ENCODE measurements at places on chromosomes 12 and 14. TPM values are rescaled to one million over a fixed set of nuclear protein-coding genes. Genes with fewer than 3 reads are reported as not detected.

Gene LGR5
- not detected for total RNA-seq

Gene GALNT9
- not detected for total RNA-seq

Gene EML5
- 0.03 TPM for total RNA-seq

Gene KLHL28
- 5.0 TPM for total RNA-seq

Gene KLRF1
- not detected for total RNA-seq

Gene TRIAP1
- total RNA-seq: 41.3 TPM

Gene CISTR
- not detected for total RNA-seq

DNA sequence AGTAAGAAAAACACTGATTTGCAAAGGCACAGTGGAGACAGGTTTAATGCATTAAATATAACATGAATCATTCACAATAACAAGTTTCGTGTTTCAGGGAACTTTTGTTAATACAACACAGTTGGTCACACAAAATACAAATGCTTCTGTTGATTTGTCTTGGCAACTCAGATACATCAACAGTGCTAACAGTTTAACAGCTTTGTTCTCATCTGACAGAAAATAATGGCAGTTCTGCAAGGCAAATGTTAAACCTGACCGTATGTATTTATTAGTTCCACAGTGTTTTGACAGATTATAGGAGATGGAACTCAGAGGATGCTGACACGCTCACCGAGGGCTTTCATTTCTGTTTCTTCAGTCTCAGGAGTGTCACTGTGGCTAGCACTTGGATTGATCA, 350.7 kb downstream of the PRKD1 start:
- no peak for DNase-seq

- peak; percentile 80 for DNase-seq
These were observed 92.0 kb downstream of the SCARB1 start for GRCh38 chr12:124771462-124772288.

DNA sequence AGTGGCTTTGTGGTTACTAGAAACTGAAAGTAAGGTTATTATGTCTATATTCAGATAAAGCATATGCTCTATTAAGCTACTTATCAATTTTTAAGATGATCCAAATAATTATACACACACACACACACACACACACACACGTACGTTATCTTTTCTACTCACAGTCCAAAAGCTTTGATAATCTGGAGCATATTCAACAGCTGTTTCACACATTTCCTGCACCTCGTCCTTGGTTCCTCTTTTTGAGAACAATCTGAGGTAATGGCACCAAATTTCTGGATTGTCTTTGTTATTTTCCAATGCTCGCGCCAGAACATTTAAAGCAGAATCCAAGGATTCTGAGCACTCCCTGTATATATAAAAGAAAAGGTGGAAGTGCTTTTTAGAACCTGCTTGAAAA, 37.5 kb downstream of the ZFC3H1 start:
- DNase-seq: no peak

- no peak for DNase-seq
These were observed 86.8 kb downstream of the NUAK1 start for GRCh38 chr12:106051853-106052531.

DNA sequence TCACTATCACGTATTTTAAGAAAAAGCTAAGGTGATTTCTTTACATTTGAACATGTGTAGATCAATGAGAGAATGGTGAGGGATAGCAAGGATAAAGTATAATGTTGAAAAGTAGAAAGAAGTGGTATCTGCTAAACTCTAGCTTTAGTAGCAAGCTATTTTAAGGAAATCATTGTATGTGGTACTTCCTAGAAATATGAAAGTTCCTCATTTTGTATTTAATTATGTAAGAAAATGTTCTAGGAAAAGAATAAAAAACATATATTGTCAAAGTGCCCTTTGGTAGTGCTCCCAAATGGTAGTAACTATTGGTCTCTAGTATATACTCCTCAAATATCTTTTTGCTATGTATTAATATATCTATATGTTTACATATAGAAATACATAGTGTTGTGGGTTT, 35.7 kb downstream of the RAB21 start:
- DNase-seq: no peak

GRCh38 chr14:86780876-86781510, 1212.0 kb downstream of the GALC start:
- DNase-seq: no peak

DNA sequence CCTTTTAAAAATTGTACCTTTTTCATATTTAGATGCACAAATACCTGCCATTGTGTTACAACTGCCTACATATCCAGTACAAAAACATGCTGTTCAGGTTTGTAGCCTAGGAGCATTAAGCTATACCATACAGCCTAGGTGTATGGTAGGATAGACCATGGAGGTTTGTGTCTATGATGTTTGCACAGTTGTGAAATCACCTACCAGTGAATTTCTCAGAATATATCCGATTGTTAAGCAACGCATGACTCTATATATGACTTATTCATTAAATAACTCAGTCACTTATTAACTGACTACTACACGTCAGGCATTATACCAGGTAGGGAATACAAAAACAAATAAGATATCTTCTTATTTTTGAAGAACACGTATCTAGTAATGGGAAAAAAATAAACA, 26.2 kb upstream of the ETNK1 start:
- no peak for DNase-seq

GRCh38 chr12:4116251-4117111, 157.1 kb upstream of the CCND2 start:
- DNase-seq: peak; percentile 80

DNA sequence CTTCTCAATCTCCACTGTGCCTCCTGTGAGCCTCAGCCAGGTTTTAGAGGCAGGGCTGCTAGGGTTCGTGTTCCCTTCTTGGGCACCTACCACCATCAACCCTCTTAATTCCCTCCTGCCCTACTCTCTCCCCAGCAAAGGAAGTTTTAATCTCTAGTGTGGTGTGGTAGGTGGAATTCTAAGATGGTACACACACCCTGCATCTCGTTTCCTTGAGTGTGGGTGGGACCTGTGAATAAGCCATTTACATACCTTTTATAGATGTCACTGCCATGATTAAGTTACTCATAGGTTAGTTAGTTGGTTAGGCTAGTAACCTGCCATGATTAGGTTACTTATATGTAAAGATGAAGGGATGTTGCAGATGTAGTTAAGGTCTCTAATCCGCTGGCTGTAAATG, 114.8 kb upstream of the VRK1 start:
- DNase-seq: no peak

- no peak for DNase-seq
These were observed 18.7 kb upstream of the NOS1 start for GRCh38 chr12:117380083-117380482.

DNA sequence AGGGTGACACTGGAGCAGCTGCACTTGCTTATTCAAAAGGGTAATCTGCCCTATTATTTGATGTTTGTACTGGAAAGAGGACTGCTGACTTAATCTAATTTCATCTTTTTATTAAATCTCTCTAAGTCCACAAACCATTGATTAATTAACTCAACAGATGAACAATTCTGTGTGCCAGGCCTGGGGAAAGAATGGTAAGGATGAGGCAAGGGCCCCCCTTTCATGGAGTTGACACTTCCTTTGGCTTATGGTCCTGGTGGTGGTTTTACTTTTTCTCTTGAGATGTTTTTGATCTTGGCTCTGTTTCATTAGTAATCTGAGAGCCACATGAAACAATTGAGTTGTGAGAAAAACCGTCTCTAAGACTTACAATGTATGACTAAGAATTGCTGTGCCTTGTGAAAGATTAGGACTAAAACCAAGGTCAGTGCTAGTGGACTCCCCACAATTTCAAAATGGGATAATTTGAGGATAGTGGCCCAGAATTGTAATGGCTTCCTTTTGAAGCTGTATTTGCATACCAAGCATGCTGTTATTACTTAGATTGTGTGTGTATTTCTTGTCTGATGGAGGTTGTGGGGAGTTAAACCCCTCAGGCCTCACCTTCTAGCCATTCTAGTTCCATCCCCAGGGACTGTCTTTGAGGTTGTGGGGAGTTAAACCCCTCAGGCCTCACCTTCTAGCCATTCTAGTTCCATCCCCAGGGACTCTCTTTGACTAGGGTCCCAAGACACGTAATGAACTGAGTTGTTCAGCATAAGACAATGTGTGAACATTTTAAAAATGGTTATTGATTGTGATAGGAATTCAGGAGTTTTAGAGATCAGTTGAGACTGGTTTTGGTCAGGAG, 52.5 kb upstream of the EVL start:
- DNase-seq: no peak

DNA sequence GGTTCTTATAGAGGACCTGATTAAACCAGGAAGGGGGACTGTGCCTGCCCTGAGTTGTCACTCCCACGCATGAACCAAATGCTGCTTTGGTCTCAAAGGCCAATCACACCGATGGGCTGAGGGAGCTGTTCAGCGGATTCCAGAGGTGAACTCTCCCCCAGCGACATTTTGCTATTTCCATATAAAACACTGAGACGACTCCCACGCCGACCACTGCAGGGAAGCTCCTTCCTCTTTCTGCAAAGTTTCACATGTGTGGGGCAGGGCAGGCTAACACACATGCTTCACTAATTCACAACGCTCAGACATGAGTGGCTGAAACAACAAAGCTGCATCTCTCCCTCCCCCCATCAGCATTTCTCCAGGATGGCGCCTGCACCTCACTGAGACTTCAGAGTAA, 37.8 kb upstream of the TMEM132D start:
- no peak for DNase-seq

GRCh38 chr12:6632026-6632983, 3.5 kb downstream of the LPAR5 start:
- DNase-seq: no peak

GRCh38 chr14:91229005-91229382, 15.5 kb downstream of the GPR68 start:
- no peak for DNase-seq

DNA sequence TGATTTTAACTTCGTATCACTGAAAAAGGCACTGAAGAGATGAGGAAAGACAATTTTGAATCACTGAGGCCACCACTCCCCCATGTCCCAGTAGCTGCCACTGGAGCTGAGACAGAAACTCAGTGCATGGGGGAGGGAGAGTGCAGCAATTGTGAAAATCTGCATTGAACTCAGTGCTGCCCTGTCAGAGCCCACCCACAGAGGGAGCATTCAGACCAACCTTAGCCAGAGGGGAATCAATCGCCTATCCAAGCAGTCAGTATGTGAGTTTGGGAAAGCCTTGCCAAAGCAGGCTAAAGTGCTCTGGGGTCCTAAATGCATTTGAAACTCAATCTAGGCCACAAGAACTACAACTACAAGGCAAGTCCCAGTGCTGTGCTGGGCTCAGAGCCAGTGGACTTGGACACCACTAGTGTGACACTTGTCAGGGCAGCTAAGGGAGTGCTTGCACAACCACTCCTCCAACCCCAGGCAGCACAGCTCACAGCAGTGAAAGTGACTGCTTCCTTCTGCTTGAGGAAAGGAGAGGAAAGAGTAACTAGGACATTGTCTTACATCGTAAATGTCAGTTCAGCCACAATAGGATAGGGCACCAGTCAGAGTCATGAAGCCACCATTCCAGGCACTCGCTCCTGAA, 13.3 kb downstream of the RNASE3 start:
- no peak for DNase-seq

All from SJSA1 (cell line).